Activated CD4-positive, alpha-beta T cell treated with anti-CD3 and anti-CD28 coated beads for 24 hours (primary cell): ENCODE measurements at places on chromosomes 7 and 10.

DNA sequence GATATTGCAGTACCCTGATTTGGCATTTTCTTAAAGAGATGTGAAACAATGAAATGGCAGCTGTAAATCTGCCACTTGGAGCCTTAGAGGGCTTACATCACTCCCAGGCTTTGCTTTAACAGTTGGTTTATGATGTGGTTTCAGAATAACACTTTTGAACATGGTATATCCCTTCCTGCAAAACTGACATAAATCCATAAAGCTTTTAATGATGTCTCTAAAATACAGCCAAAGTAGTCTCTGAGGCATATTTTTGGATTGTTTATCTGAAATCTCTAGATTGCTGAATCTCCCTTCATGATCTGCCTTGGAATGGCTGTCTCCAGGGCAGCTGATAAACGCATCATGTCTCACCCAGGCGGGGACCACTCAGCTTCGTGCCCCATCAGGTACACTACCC, 377.8 kb upstream of the C7orf33 start:
- DNase-seq, result no peak

- DNase-seq, result no peak
These were observed 6.4 kb downstream of the MMP21 start for GRCh38 chr10:125769175-125769574.

GRCh38 chr7:96177353-96177752, 144.5 kb downstream of the SLC25A13 start:
- DNase-seq, result no peak

DNA sequence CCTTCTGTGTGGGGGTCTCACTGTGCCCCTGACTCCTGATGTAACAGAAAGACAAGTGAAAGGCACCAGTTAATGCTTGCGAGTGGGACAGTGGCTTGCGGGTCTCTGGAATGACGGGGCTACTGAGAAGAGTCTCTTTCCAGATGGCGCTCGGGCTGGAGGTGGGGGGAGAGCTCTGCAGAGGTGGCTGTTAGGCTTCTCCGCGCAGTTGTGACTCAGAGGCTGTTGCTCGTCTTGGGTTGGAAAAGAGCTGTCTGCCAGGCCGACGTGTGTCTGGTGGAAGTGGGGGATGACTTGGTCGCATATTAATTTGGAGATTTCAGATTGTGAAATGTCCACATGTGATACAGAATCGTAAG, 27.9 kb upstream of the SH2B2 start:
- no peak for DNase-seq

DNA sequence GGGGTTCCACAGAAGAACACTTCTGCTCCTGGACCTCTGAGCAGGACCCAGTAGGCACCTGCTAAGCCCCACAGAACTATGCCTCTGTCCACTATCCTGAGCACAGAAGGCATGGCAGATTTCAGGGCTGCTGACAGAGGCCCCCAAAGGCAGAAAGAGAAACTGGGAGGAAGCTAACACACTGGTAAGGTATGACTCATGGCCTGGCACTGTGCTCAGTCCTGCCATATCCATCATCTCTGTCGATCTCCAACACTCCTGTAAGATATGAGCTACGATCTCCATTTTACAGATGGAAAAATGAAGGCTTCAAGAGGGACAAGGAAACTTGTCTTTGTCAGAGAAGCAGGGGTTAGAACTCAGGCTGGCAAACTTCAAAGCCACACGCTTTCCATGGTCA, 62.2 kb downstream of the GRID1 start:
- no peak for DNase-seq
